ENCODE measurements at places on chromosomes 6 and 20.

DNA sequence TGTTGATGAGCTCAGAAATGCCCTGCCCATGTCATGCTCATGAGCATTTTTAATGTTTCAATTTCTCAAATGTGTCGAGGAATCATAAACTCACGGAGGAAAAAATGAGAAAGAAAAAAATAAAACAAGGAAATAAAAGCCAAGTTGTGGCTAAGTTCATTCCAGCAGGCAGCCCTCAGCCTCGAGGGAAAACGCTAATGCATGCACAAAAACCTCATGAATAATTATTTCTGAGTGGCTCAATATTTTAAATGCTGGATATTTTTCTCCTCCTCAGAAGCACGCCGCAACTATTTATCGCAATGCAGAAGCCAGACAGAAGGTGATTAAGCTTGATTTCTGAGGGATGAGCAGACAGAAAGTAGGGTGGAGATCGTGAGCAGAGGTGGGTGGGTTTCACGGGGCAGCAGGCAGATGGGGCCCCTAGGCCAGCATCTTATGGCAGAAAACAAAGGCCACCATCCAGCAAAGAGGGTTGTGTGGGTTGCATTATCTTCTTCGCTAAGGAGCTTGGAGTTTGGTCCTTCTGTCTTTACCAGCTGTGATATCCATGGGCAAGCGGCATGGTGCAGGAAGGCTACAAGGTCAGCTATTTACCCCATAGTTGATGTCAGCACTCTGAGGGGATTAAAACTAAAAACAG is 151.5 kb upstream of the LRFN2 start:
- no peak for DNase-seq

DNA sequence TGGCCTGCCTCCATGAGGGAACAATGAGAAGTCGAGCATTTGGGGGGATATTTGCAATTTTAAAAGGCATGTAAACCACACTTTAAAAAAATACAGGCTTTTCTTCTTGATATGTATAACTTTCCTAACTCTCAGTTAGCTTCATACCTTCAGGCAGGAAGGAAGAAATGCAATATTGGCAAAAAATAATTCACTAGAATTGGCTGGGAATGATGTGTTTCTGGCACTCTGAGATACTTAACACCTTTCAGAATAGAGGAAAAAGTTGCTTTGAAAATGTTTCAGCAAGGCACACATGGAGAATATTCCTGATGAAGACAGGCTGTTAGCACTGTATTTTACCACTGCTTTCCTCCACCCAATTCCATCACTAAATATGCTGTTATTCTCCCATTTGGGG is 747.6 kb downstream of the HDGFL1 start:
- DNase-seq, result no peak

DNA sequence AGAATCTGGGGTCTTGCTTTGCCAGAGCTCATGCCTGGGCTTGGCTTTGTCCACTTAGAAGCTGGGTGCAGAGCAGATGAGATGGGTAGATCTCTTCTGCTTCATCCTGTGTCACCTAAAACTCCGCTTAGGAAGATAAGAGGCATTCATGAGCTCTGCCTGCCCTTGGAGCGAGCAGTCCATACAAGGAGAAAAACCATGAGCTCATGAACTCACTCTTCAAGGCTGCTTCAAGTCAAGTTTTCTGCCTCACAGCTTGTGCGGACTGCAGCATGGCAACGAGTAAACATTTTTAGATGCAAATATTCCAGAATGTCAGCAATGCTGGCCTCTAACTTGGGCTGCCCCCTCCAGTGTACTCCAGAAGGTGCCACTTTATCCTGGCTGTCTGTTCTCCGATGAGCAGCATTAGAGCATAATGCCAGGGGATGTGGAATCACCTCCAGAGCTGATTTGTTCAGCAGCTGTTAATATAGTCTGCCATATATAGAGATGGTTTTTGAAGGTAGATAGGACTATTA is 10.7 kb upstream of the UQCC2 start:
- no peak for DNase-seq

DNA sequence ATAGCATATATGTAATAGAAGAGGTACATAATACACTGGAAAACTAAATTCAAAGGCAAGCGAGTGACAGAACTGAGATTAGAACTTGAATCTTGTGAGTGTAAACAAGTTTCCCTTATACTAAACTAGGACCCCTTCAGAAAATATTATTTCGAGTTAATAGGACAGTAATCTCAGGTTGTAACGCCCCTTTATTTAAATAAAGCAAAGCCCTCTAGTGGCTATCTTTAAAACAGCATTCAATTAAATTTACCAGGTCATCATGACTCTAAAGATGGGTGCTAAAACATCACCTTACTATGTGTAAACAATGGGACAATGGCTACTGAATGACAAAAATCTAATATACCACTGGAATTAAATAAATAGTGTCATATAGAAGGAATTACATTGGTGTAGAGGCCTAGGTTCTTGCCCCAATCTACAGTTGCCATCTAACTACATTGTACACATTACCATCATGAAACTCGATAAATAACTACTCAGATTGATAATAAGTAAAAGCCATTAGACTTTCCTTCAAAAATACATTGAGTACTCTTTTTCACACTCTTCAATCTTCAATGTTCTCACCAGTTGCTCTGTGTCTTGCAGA is 255.4 kb upstream of the IRAK1BP1 start:
- DNase-seq, result no peak

DNA sequence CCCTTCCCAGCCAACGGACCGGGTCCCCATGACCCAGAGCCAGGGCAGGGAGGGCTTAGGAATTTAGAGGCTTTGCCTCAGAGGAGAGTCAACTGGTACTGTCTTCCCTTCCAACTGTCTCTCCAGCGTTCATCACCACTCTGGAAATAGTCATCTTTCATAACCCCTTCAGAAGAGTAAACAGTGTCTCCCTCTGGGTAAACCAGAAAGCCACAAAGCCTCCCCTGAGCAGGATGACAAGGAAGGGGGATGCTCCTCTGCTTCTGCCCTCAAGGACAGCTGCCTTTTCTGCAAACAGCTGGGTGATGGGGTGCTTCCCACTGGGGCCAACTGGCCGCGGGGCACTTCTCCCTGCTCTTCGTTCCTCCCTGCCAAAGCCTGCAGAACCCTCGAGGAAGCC is 90.1 kb downstream of the PSMG4 start:
- DNase-seq, result no peak

DNA sequence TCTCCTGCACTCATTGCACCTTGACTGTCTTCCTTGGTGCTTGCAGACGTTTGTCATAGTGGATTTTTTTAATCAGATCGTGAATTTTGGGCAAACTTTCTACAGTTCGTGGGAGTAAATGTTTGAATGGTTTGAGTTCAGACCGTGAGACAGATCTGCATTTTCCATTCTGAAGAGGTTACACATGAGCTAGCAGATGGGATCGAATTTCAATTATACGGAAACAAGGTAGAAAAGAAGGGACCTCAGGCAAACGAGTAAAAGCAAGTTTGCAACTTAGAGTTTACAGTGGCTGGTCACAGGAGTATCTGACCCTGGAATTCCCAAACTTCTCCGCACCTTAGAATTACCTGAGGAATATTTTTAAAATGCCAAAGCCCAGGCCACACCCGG is 17.2 kb upstream of the NCR2 start:
- DNase-seq, result no peak

GRCh38 chr6:127225497-127225896 is 41.2 kb upstream of the RNF146 start:
- no peak for DNase-seq

- DNase-seq, result no peak
These were observed 21.3 kb upstream of the RREB1 start for GRCh38 chr6:7086488-7086887.

GRCh38 chr6:41937861-41938574 is 3.6 kb downstream of the CCND3 start:
- DNase-seq, result no peak

DNA sequence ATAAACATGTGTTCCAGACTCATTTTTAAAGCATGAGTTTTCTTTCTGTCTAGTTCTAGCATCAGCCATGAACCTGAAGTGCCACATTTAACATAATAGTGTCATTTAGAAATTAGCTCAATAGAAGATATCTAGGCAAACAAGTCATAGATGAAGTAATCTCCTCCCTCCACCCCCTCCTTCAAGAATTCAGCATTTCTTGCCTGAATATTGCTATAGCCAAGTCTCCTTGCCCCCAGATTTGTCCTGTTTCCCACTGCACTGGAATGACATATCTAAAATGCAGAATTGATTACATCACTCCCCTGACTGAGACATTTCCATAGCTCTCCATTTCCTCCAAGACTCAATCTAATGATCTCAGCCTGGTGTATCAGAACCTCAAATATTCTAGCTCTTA is 134.9 kb upstream of the BACH2 start:
- no peak for DNase-seq

- no peak for DNase-seq
These were observed 24.2 kb upstream of the ZNF318 start for GRCh38 chr6:43393602-43394001.

- no peak for DNase-seq
These were observed 395.3 kb downstream of the CD109 start for GRCh38 chr6:74091136-74091793.

DNA sequence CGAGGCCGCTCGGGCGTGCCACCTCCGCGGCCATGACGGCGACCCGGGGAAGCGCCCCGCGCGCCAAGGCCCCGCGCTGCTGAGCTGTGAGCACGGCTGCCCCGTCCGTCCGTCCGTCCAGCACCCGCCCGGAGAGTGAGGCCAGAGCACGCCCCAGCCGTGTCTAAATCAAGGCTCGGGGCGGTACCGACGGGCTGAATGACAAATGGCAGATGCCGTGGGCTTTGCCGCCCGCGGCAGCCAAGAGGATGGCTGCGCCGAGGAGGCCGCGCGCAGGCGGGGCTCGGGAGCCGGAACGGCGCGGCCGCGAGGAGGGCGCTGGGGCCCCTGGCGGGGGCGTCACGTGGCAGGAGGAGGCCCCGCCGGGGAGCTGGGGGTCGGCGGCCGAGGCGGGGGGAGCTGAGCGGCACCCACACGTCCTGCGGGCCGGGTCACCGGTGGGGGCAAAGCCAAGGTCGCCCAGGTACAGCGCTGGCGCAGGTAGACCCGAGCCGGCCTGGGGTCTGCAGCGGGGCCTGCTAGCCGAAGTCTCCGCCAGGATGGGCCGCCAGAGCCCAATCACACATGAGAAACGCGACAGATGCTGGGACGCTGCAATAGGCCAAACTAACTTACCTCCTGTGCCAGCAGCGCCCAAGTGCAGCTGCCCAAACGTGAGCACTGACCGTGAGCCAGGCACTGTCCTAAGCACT is at the start of gene PLAGL1:
Gene PLAGL1, minus strand, starts transcription at position 140 of the 692 bp plus-strand sequence. CDS start 60,123 bp downstream, outside the sequence.
- peak; percentile 72 for DNase-seq

GRCh38 chr6:159880412-159880975 is 10.3 kb upstream of the MAS1 start:
- no peak for DNase-seq

- DNase-seq, result no peak
These were observed 25.3 kb upstream of the KIAA1586 start for GRCh38 chr6:57021086-57021720.

DNA sequence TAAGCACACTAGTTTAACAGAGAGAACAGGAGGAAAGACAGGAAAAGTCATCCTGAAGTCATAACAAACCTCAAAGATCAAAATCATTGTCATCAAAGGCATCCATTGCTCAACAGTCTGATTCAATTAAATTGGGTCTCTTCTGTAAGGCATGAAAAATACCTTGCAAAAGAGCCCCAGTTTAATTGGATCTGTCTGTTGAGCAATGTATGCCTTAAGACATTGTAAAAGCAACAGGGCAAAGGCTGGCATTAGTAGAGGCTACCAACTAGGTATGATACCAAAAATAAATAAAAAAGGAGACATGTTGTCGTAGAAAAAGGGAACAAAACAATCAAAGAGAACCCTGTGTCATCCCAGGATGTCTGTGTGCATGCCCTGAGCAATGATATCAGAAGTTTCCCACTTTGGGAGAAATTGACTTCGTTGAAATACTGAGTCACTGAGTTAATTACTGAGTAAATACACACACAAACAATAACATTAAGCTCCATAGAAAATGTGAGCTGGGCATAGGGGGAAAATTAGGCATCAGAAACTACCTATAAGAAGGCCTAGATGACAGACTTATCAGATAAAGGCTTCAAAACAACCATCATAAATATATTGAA is 1013.8 kb upstream of the CITED2 start:
- no peak for DNase-seq

GRCh38 chr6:14738933-14739332 is 506.9 kb upstream of the JARID2 start:
- DNase-seq, result no peak

DNA sequence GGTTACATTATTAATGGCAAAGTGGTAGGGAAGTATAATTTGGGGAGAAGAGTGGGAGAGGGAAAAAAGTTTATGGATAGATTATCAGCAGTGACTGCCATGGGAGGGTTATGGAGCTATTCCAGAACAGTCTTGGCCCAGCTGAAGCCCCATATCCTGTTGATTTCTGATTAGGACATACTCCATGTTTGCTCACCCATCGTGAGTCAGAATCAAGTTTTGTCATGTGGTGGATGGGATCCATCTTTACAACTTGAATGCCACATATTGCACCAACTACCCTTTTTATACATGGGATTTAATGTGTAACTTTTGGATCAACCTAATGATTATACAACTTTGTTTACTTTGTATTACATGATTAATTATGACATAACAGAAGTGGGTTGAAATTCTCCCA is 217.0 kb downstream of the HAO1 start:
- peak; percentile 14 for DNase-seq

DNA sequence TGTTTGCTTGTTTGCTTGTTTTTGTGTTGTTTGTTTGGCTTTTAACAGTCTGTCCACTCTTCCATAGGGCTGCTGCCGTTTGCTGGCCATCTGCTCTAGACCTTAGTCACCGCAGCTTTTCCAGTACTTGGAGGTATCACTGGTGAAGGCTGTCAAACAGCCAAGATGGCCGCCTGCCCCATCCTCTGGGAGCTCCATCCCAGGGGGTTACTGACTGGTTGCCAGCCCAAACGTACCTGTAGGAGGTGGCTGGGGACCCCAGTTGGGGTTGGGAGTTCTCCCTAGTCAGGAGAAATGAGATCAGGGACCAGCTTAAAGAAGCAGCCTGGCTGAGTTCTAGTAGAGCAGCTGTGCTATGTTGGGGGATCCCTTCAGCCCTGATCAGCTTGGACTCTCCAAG is 418.4 kb downstream of the KHDRBS2 start:
- DNase-seq, result no peak

- DNase-seq, result no peak
These were observed 280.2 kb downstream of the ESR1 start for GRCh38 chr6:152087701-152088100.

DNA sequence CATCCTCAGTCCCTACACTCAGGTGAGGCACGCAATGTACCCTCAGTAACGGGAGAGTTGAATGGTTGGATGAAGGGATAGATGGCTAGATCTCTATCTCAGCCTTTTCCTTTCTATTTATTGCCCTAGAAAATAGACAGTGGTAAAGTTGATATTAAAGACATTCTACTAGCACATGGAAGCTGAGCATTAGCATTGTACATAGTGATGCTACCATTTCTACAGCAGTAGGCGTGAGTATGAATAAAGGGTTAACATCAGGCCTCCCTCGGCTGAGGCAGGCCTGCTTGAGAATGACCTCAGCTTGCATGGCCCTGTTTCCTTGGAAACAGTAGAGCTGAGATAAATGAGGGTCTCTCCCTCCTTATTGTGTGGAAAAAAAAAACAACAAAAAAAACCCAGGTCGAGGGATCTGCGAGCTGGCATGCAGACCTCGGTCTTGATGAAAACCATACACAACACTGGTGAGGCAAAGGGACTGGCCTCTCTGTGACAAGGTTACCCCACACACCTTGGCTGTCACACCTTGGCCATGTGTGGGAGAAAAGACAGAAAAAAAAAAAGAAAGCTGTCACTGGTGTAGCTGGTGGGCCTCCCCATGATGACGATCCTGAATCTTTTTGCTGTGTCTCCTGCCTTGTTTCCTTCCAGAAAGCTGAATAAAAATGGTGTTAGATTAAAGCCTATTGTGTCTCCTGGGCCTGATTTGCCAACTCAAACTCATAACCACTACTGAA is 160.0 kb downstream of the HACE1 start:
- DNase-seq, result no peak

- DNase-seq, result no peak
These were observed 135.6 kb downstream of the GMPR start for GRCh38 chr6:16374016-16374415.
